ENCODE measurements at places on chromosomes 16 and 17. TPM values are rescaled to one million over a fixed set of nuclear protein-coding genes. Genes with fewer than 3 reads are reported as not detected.

DNA sequence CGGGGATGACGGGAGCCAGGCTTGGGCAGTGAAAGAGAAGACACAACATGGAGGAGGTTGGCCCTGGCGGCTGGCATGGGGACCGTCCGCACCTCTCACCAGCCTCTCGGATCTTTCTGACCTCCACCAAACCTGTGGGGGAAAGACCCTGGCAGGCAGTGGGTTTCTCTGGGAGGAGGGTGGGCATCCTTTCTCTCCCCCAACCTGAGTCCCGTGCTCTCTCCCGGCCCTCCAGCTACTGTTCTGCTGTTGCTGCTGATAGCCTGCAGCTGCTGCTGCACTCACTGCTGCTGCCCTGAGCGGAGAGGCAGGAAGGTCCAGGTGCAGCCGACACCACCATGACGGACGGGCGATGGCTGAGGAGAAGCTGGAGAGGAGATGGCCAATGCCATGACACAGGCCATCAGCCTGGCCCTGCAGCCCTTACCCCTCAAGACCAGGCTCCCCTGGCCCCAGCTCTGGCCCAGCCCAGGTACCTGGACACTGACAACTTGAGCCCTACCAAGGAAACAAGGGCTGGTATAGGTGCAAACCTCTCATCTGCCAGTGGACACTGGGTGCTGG is 7.4 kb downstream of the SMIM5 start:
- DNase-seq = no peak

DNA sequence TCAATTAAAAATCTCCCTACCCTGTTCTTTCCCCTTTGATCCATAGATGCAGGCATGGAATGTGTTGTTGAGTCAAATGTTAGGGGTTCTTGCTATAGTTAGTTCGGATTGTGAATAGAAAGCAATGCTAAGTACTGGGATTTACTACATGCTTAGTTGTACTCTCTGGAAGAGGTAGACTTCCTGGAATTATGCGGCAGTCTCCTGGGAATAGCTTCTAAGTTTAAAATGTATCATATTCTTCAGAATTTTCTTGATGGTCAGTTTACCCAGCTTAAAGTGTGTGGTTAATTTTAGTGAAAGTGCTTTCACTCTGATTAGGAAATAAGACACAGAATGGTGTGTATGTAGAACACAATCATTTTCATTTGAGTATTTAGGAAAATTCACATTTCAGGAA is 3.5 kb downstream of the CLTC start:
- DNase-seq = no peak

GRCh38 chr16:88983165-88983564 is 6.2 kb upstream of the CBFA2T3 start:
- no peak for DNase-seq

GRCh38 chr17:55814377-55814776 is 63.5 kb downstream of the PCTP start:
- peak; percentile 18 for DNase-seq

PRR35 gene
- not detected for total RNA-seq

CLN3 gene
- total RNA-seq = 64.8 TPM
